Kidney (tissue), 22 donors: ENCODE measurements at places on chromosomes 12 and 14. TPM values are rescaled to one million over a fixed set of nuclear protein-coding genes. Genes with fewer than 3 reads are reported as not detected.
A peak's percentile ranks its signal among the peaks of the same experiment; 100 is the strongest.

KLRG1 gene
- polyA plus RNA-seq, result 3.2 TPM

KCNA5 gene
- polyA plus RNA-seq, result 1.8 TPM

SYCP3 gene
- polyA plus RNA-seq, result 0.54 TPM

SYT1 gene
- polyA plus RNA-seq, result 0.69 TPM

IL26 gene
- polyA plus RNA-seq, result not detected

SLCO1A2 gene
- 0.15 TPM for polyA plus RNA-seq

KIF5A gene
- polyA plus RNA-seq, result 0.69 TPM

SLC5A8 gene
- 2.7 TPM for polyA plus RNA-seq

ESRRB gene
- 19.1 TPM for polyA plus RNA-seq

KIF26A gene
- 2.3 TPM for polyA plus RNA-seq

C1QL4 gene
- polyA plus RNA-seq, result not detected

GUCY2C gene
- not detected for polyA plus RNA-seq

HOXC11 gene
- 0.75 TPM for polyA plus RNA-seq

GRCh38 chr14:95478309-95478708, 38.1 kb downstream of the SYNE3 start:
- no peak for DNase-seq

GRCh38 chr12:89075880-89076540, 276.3 kb downstream of the DUSP6 start:
- DNase-seq, result no peak

DNA sequence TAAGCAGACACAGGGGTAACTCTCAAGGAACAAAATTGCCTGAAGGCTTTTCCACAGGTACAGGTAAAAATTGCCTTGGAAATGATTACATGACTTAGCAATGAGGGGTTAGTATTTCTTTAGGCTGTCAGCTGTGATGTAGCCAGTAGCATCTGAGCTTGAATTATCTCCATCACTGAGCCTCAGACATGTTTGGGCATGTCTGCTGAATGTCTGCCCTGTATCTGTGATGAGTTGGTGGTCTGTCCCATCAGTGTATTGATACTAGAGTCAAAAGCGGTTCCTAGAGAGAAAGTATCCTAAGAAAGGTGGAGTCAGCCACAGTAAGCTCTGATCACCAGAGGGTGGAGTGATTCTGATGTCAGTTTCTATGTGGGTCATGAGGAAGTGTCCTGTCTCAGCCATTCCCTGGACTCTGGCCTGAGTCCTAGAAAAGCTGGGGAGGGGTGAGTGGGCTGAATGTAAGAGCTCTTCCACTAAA, 16.3 kb downstream of the AKAP6 start:
- no peak for DNase-seq

DNA sequence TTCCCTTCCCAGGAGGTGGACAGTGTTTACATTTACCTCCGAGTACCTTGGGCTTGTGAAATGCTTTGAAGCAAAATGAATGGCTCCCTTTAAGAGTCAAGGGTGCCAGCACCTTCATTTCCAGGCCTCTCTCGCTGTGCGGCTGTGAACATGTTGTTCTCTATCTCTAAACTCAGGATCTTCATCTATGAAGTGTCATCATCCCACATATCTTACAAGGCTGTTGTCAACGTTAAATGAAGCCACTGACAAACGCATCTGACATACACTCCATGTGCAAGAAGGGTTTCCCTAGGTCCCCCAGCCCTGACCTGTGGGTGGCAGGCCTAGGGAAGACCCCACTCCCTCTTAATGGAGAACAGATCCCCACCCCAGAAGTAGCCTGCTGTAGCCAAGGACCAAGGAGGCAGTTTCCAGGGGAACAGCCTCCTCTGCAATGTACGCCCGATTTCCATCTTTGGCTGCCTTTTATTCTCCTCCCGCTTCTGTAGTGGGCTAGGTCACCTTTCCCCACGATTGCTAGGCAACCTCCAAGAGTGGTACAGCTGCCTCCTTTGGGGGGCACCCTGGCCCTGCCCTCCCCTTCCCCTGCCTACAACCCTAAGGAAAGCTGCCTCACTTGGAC, 7.6 kb downstream of the ACTN1 start:
- no peak for DNase-seq

DNA sequence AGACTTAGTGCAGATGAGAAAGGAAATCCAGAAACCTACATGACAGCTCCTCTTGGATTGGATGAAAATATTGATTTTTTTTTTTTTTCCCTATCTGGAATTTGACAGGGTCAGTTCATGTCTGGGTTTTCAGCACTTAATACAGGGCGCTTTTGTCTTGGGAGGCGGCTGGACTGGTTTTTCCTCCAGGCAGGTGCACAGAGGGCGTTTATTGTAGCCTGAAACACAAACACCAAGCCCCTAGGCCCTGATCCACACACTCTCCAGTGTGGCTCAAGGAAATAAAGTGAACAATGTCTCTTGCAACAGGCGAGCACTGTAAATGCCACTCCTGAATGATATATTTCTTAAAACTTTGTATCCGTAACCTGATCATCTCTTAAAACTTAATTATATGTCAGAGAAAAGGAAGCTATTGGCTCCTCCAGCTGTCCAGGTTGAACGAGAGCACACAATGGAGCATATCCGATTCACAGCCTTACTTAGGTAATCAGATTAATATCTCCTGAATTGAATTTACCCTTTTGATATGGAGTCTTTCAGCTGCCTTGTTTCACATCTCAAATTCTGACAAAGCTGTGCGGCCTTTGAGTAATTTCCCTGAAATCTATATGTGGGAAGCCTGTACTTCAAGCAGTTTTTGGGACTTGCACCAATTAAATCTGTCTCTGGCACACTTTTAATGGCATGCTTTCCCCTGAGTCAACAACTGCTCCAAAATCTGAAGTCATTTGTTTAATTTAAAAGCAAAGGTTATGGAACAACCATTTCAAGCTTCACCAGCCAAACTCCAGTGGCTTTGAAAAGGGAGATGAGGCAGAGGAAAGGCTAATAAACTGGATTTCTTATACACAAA, 485.7 kb downstream of the ZFP36L1 start:
- peak; percentile 83 for DNase-seq

GRCh38 chr12:15966426-15966825, 55.3 kb downstream of the DERA start:
- DNase-seq, result no peak

DNA sequence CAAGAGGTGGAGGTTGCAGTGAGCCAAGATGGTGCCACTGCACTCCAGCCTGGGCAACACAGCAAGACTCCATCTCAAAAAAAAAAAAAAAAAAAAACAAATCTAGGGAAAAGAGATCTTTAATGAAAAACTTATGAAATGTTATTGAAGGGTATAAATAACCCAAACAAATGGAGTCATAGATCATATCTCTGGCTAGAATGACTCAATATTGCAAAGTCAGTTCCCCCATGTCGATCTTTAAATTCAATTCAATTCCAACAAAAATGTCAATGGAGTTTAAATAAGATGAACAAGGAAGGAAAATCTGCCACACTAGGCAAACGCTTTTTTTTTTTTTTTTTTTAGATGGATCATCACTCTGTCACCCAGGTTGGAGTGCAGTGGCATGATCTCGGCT, 78.7 kb downstream of the R3HDM2 start:
- no peak for DNase-seq

DNA sequence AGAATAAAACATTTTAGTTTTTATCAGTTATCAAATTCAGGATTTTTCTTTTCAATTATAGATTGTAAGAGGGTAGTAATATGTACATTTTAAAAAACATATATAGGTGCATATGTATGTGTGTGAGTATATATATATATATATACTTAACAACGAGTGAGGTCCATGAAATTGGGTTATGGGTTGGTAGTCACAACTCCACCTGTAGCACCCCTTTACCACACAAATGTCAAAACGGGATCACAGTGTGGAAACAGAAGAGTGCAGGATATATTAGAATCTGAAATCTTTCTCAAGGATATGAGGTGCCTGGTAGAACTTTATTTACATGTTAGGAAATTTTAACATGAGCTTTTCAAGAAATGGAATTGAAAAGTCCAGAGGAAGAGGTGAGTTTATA, 31.3 kb downstream of the MIA2 start:
- DNase-seq, result peak; percentile 46

GRCh38 chr14:101834397-101834796, 72.9 kb downstream of the PPP2R5C start:
- no peak for DNase-seq

DNA sequence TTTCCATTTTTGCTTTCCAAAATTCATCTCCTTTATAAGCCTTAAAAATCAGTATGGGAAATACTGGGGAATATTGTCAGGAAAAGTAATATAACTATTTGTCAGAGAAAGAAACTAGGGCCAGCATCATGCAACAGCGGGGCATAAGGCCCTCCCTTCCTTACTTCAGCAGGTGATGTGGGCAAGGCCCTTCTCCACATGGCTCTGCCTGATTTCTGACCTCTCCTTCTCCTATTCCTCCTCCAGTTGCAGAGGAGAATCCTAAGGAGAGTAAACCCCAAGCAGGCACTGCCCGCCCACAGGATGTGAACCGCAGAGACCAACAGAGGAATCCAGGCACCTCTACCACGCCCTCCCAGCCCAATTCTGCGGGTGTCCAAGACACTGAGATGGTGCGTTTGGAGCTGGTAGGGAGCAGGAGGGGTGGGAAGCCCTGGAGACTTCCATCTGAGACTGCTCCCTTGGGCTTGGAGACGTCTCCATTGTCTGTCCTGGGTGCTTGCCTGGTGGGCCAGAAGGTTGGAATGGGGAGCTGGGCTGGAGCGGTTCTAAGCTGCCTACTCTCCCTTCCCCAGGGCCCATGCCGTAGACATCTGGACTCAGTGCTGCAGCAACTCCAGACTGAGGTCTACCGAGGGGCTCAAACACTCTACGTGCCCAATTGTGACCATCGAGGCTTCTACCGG, 2.7 kb upstream of the SOAT2 start:
- no peak for DNase-seq

GRCh38 chr12:78143717-78144116, 313.0 kb downstream of the NAV3 start:
- DNase-seq, result no peak

DNA sequence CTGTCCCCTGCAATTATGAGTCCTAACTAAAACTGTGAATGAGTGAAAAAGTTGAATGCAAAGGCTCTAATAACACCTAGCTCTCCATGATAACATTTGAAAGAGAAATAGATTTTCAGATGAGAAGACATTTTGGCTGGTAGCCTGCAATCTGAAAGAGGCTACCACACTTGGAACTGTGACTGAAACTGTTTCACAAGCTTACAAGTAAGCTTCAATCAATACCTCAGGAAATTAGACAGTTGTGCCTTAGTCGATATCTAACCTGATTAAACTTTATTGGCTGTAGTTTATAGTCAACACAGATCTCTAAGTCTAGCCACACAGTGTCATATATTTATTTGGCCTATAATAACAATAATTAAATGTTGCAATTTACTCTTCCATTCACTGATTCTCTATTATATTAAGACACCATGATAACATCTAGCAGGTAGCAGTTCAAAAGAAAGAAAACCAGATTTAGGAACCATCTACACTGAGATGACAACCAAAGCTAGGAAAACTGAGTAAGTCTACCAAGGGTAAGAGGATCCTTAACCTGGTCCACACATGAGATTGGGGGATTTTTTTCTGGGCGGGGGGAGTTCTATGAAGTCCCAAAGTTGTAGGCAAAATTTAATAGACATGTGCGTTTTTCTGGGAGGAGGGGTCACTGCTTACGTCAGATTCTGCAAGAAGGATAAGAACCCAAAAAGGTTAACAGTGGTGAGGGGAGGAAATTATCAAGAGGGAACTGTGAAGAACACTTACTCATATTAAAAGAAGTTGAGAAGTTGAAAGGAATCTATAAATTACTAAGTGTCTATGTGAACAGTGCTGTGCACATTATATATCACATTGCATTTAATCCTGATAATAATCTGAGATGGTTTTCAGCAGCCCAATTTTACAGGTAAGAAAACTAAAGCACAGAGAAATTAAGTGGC, 65.8 kb downstream of the NUMB start:
- no peak for DNase-seq

- DNase-seq, result no peak
These were observed 29.5 kb upstream of the CLMN start for GRCh38 chr14:95349241-95349640.

- no peak for DNase-seq
These were observed 37.5 kb downstream of the TTC7B start for GRCh38 chr14:90778571-90779255.

- peak; percentile 98 for DNase-seq
These were observed 1.1 kb upstream of the NFATC4 start for GRCh38 chr14:24366721-24367513.

- DNase-seq, result no peak
These were observed 15.4 kb upstream of the YY1 start for GRCh38 chr14:100223332-100224201.

DNA sequence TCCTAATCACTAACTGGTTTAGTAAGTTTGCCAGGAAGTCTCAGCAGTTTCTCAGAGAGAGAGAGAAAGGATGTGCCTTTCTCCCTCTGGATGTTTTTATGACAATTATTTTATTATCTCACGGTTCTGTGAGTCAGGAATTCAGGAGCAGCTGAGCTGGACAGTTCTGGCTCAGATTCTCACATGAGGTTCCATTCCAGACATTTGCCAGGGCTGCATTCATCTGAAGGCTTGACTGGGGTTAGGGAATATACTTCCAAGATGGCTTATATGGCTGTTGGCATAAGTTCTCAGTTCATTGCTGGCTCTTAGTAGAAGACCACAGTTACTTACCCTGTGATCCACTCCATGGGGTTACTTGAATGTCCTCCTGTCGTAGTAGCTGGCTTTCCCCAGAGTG, 101.2 kb upstream of the ATF7IP start:
- no peak for DNase-seq

GRCh38 chr14:86997271-86997670, 995.7 kb downstream of the GALC start:
- DNase-seq, result no peak

- peak; percentile 96 for DNase-seq
These were observed 7.3 kb downstream of the MSI1 start for GRCh38 chr12:120361506-120362208.

DNA sequence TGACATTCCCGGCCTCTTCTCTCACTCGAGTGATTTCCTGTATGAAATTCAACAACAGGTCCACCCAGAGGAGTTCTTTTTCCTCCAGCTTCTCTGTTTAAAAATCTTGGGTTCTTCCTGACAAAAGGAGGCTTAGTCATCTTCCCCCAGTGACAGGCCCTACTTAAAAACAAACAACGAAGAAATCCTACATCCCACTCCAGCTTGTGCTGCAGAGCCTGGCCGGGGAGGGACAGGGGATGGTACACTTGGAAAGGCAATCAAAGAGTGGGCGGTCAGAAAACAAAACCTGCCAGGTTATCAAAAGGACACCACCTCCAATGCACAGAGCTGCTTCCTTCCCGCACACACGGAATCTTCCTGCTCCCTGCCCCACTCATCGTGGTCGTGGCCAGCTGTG, 101.3 kb downstream of the CACNA1C start:
- no peak for DNase-seq

GRCh38 chr14:60250257-60251035, 1.4 kb downstream of the PPM1A start:
- DNase-seq, result peak; percentile 47

DNA sequence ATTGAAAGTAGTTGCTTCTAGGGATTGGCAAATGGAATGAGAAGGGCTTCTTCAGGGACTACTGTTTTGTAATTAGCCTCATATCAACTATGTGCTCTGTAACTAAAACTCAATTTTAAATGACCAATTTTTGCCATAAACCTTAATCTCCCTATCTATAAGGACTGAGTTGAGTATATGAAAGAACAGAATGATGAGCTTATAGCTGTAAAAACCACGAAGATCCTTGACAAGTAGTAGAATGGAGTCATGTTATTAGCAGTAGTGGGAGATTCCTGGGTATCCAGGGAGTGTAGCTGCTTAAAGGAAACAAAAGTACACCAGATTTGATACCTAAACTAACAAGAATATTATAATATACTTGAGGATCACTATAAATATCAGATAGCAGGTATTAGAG, 28.0 kb downstream of the LGALS3 start:
- DNase-seq, result no peak
